Naive thymus-derived CD4-positive, alpha-beta T cell (primary cell): ENCODE measurements at places on chromosomes 6 and 20. TPM values are rescaled to one million over a fixed set of nuclear protein-coding genes. Genes with fewer than 3 reads are reported as not detected.

The CARMIL1 gene
- total RNA-seq = 9.3 TPM

The BPIFA2 gene
- total RNA-seq = not detected

The SYNE1 gene
- 78.0 and 83.5 TPM in 2 replicates for total RNA-seq

The BIRC7 gene
- not detected in 2 replicates for total RNA-seq

The SLC17A1 gene
- not detected for total RNA-seq

The C6orf62 gene
- total RNA-seq = 133 and 135 TPM in 2 replicates

The SPAG4 gene
- 11.8 TPM for total RNA-seq

The CGA gene
- total RNA-seq = not detected

The HCRTR2 gene
- not detected in 2 replicates for total RNA-seq

The MAK gene
- total RNA-seq = not detected

The HMGCLL1 gene
- not detected in 2 replicates for total RNA-seq

The RIPOR2 gene
- total RNA-seq = 431 TPM

The GPX5 gene
- not detected for total RNA-seq

The DTNBP1 gene
- total RNA-seq = 19.8 and 25.3 TPM in 2 replicates

The MYH7B gene
- total RNA-seq = 0.15 and 0.25 TPM in 2 replicates

The OR2W1 gene
- not detected for total RNA-seq

The WFDC2 gene
- total RNA-seq = 1.3 TPM

The RHAG gene
- total RNA-seq = not detected

The GSTA2 gene
- total RNA-seq = not detected

The EDN1 gene
- 1.6 TPM for total RNA-seq

The KHDC1L gene
- total RNA-seq = not detected

The LHFPL5 gene
- total RNA-seq = not detected in 2 replicates

The ROS1 gene
- total RNA-seq = not detected

The FAM83B gene
- not detected for total RNA-seq

The GMDS gene
- total RNA-seq = 22.5 TPM

The APCDD1L gene
- total RNA-seq = not detected

The VIP gene
- not detected for total RNA-seq

The SOBP gene
- not detected for total RNA-seq

The SLC13A3 gene
- 0.24 TPM for total RNA-seq

The KCNB1 gene
- not detected for total RNA-seq

The PLG gene
- total RNA-seq = 0.38 TPM

The EYS gene
- total RNA-seq = not detected

The ACAT2 gene
- total RNA-seq = 28.0 TPM

The SIRPB2 gene
- total RNA-seq = 29.0 TPM

The PPP1R3G gene
- 0.24 TPM for total RNA-seq

The BCLAF1 gene
- total RNA-seq = 439 TPM

The MUC21 gene
- total RNA-seq = not detected

The SLC52A3 gene
- total RNA-seq = not detected

The GJA1 gene
- not detected for total RNA-seq

The HLA-DQA1 gene
- total RNA-seq = 12.1 TPM

The HLA-DQB1 gene
- total RNA-seq = 5.7 TPM

The HEY2 gene
- 0.34 TPM for total RNA-seq

The DNAH8 gene
- total RNA-seq = 0.15 TPM

The WFDC5 gene
- not detected for total RNA-seq

The TOX2 gene
- 0.67 TPM for total RNA-seq

The CRISP1 gene
- total RNA-seq = not detected

The VGLL2 gene
- total RNA-seq = not detected
